A549 treated with RU486 at 1 μM for 4 hours (cell line): ENCODE measurements at places on chromosomes 1 and 21. TPM values are rescaled to one million over a fixed set of nuclear protein-coding genes. Genes with fewer than 3 reads are reported as not detected.

Gene HOOK1
- total RNA-seq, result 0.17 to 0.94 TPM (median 0.21 TPM) in 5 replicates

Gene RGS1
- not detected in 5 replicates for total RNA-seq

Gene TIE1
- 0.03 TPM in 1 of 5 replicates, not detected in the others for total RNA-seq

Gene TIMM17A
- total RNA-seq, result 91.4 to 146 TPM (median 102 TPM) in 5 replicates

Gene LPAR3
- 0.16 to 0.39 TPM (median 0.35 TPM) in 5 replicates for total RNA-seq

Gene OR10Z1
- total RNA-seq, result not detected in 5 replicates

Gene PLA2G4A
- 5.9 to 12.5 TPM (median 9.9 TPM) in 5 replicates for total RNA-seq

Gene GJA9
- total RNA-seq, result not detected in 5 replicates

Gene CFHR1
- total RNA-seq, result 0.16 to 0.30 TPM (median 0.23 TPM) in 4 of 5 replicates, not detected in the other

Gene OR2G6
- not detected in 5 replicates for total RNA-seq

Gene SVBP
- 13.3 to 15.3 TPM (median 13.9 TPM) in 5 replicates for total RNA-seq

Gene AMY2B
- 0.43 to 0.70 TPM (median 0.55 TPM) in 5 replicates for total RNA-seq

Gene KCNA3
- total RNA-seq, result not detected in 5 replicates

Gene CALML6
- total RNA-seq, result 0.22 to 0.27 TPM (median 0.25 TPM) in 4 of 5 replicates, not detected in the other

Gene OR2L3
- not detected in 5 replicates for total RNA-seq

Gene SLC37A1
- total RNA-seq, result 3.6 to 4.4 TPM (median 3.8 TPM) in 5 replicates

Gene KCNN3
- 0.02 to 0.08 TPM (median 0.06 TPM) in 5 replicates for total RNA-seq

Gene IL12RB2
- not detected in 5 replicates for total RNA-seq

Gene C8B
- total RNA-seq, result not detected in 5 replicates

Gene ATP1A2
- 0.03 to 0.04 TPM (median 0.03 TPM) in 3 of 5 replicates, not detected in the others for total RNA-seq

Gene TEX38
- 0.13 TPM in 1 of 5 replicates, not detected in the others for total RNA-seq

Gene RPTN
- total RNA-seq, result not detected in 5 replicates

Gene GSTM1
- not detected in 5 replicates for total RNA-seq

Gene PAQR7
- total RNA-seq, result 2.5 to 3.7 TPM (median 3.0 TPM) in 5 replicates

Gene NBPF10
- total RNA-seq, result 0.43 to 0.60 TPM (median 0.54 TPM) in 5 replicates

Gene ETV3L
- total RNA-seq, result not detected in 5 replicates

Gene C1orf174
- total RNA-seq, result 20.4 to 24.7 TPM (median 24.0 TPM) in 5 replicates

Gene USH2A
- total RNA-seq, result not detected in 5 replicates

Gene NCSTN
- total RNA-seq, result 40.6 to 47.7 TPM (median 43.9 TPM) in 5 replicates

Gene DISP3
- 0.15 to 0.26 TPM (median 0.16 TPM) in 4 of 5 replicates, not detected in the other for total RNA-seq

Gene SPRR3
- not detected in 5 replicates for total RNA-seq

Gene IFNLR1
- total RNA-seq, result 0.78 to 1.5 TPM (median 1.0 TPM) in 5 replicates

Gene ZSWIM5
- 0.48 to 0.81 TPM (median 0.62 TPM) in 5 replicates for total RNA-seq

Gene PAQR6
- 2.2 to 5.0 TPM (median 3.6 TPM) in 5 replicates for total RNA-seq

Gene CADM3
- total RNA-seq, result 0.09 to 0.24 TPM (median 0.11 TPM) in 5 replicates
